ENCODE measurements at places on chromosomes 7 and 10. TPM values are rescaled to one million over a fixed set of nuclear protein-coding genes. Genes with fewer than 3 reads are reported as not detected.
A peak's percentile ranks its signal among the peaks of the same experiment; 100 is the strongest.

DNA sequence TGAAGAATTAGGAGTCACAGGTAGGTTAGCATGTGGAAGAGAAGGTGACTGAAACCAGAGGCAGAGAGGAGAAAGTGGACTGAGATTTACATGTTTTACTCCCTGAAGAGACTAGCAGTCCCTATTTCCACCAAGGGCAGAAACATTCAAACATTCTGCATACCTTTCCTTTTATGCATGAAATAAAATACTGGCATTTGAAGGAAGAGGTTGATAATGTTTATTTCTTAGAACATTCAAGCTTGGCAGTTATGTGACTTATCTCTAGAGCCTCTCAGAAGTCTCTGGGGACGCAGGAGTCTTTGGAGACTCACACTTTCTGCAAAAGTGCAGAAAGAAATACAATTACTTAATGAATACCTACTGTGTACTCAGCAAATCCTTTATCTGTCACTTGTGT, 507.1 kb upstream of the C7orf33 start:
- no peak for DNase-seq

DNA sequence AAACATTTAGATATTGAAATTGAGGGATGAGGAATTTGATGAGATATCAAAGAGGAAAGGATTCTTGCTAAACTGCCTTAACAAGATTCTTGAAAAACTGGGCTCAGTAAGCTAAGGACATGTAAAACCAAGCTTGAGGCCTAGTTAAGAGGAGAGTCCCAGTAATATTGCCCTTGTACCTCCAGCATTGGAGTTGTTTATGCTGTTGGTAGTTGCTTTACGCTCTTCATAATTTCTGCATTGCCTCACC, 156.1 kb upstream of the TRIM24 start:
- no peak for DNase-seq

GRCh38 chr10:131070856-131071255, 240.7 kb downstream of the TCERG1L start:
- DNase-seq: no peak

Gene TMEM248
- 41.4 TPM for total RNA-seq

GRCh38 chr7:136069840-136070529, 92.8 kb upstream of the MTPN start:
- DNase-seq: no peak

Gene SFRP5
- 8.7 TPM for total RNA-seq

Gene OR2A5
- not detected for total RNA-seq

- DNase-seq: peak; percentile 32
These were observed 135.8 kb downstream of the CAMK1D start for GRCh38 chr10:12484941-12485805.

DNA sequence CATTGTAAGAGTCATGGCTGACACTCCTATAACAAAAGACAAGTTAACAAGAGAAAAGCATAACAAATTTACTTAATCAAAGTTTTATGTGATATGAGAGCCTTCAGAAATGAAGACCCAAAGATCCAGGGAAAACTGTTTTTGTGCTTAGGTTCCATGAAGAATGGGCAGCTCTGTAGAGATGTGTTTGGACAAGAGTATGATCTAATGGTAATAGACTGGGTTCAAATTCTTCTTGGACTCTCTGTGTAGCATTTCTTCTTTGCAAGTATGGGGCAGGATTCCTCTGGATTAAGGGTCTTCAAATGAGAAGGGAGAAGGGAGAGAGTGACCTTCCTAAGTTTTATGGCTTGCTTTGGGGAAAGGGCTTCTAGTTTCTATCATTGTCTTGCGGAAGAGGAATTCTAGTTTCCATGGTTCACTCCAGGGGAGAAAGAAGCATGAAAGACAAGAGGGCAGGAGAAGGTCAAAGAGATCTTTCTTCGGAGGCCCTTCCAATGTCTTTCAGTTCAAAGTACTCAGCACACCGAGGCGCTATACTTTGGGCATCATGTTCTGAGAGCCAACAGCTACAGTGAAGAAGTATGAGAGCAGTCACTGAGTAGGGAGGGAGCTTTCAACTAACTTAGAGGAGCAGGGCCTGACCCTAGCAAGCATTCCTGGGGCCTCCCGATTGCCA, 15.4 kb downstream of the IFIT3 start:
- no peak for DNase-seq

DNA sequence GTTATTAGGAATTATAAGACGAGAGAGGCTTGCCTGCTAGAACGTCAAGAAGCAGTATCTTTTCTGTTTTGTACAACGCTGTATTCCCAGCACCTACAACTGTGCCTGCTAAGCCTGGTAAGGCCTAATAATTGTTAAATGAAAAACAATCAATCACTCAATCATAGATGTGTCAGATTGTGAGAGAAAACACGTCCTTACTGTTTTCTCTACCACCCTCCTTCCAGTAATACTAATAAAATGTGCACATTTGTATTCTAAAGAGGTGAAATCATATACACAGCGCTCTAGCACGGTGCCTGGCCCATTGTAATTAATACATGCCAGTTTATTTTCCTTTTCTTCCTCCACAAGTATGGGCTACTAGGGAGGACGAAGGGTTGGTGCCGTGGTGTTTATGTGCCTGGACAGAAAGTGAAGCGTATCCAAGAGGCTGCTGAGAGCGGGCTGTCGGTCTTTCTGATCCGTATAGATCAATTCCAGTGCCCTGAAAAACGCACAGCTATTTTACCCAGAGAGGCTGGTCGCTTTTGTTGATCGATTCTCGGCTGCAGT, 1.5 kb upstream of the AUTS2 start:
- no peak for DNase-seq

- DNase-seq: peak; percentile 46
These were observed 6.8 kb upstream of the MYOZ1 start for GRCh38 chr10:73647875-73648651.

DNA sequence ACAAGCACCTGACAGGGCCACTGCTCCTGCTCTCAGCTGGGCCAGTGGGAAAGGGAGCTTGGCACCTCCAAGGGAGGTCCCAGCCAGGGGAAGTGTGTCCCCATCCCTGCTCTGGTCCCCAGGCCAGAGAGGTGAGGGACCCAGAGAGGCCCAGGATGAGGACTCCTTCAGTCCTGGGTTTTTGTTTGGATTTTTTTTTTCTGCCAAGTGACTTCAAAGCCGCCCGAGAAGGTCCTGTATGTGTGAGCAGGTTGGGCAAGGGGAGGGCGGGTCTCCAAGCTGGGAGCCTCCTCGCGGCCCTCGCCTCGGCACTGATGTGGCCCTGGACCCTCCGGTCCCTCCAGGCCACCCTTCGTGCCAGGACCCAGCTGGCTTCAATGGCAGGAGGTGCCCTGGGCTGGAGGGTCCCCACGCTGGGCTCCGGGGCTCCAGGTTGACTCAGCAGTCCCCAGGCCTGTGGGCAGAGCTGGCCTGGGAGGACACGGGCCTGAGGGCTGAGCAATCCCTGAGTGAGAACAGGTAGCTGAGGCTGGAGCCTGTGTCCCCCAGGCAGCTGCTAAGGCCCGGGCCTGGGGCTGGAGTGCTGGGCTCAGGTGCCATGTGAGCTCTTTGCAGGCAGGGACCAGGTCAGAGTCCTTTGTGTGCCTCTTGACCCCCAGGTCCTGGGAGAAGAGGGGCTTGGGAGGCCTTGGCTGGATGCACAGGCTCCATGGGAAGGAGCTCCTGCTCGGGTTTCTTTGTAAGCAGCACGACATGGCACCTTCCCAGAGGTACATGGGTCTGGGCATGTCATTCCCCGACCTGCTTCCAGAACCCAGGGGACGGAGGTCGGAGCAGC, 140.6 kb downstream of the FAM53B start:
- DNase-seq: no peak

Gene WDR86
- total RNA-seq: 0.16 TPM

GRCh38 chr7:106944035-106944665, 79.1 kb downstream of the PIK3CG start:
- no peak for DNase-seq

- DNase-seq: no peak
These were observed 84.9 kb upstream of the PPP1R17 start for GRCh38 chr7:31602041-31602625.

DNA sequence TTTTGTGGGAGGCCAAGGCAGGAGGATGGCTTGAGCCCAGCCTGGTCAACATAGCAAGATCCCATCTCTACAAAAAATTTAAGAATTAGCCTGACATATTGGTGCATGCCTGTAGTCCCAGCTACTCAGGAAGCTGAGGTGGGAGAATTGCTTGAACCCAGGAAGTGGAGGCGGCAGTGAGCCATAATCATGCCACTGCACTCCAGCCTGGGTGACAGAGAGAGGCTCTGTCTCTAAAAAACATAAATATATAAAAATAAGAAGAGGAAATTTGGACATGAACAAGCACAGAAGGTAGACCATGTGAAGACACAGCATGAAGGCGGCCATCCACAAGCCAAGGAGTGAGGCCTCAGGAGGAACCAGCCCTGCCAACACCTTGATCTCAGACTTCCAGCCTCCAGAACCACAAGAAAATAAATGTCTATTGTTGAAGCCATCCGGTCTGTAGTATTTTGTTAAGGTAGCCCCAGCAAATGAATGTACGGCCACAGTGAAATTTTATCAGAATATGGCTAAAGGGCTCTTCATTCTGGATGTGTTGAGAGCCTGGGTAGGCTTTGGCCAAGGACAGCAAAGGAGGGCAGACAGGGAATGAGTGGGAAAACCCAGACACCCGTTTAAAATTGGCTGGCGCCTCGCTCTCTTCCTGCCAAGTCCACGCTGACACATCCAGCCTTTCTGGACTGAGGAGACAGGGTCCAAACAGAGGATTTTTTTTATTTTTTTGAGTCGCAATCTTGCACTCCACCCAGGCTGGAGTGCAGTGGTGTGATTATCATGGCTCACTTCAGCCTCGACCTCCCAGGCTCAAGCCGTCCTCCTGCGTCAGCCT, 12.9 kb upstream of the GRID2IP start:
- no peak for DNase-seq

Gene OR6V1
- total RNA-seq: not detected

GRCh38 chr7:104584620-104585019, 256.2 kb downstream of the LHFPL3 start:
- no peak for DNase-seq

Gene C10orf143
- 1.7 TPM for total RNA-seq

DNA sequence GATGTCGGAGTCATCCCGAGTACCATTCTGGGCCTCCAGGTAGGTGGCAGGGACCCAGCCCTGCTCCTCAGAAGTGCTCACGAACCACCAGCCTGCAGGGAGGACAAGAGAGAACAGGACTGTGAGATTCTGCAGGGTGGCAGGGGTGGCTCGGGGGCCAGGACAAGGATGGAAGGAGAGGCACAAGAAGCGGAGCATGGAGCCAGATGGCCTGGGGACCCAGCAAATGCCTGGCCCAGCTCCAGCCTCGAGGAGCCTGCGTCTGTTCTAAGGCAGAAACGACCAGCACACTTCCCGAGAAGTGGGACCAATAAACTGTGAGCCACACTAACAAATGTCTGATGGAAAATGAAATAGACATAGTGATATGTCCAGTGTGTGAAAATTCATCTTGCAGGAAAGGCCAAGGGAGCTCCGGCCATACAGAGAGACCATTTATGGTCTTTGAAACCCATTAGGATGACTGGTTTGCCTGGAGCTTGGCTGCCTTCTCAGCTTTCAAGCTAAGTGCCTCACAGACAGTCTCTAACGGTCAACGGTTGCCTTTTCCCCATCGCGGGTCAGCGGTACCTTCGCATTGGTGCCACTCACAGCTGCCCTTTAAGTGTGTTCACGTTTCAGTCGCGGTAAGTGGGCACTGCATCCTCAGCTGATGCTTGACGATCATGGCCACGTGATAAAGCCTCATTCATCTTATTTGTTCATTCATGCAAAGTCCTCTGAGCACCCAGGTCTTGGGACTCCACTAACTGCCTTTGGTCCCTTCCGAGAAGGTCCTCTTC, 133.8 kb downstream of the NEURL1 start:
- no peak for DNase-seq

Gene LRIT1
- total RNA-seq: not detected

Gene NPTX2
- total RNA-seq: 2.3 TPM

- DNase-seq: no peak
These were observed 10.8 kb downstream of the NKX6-2 start for GRCh38 chr10:132774902-132775863.

GRCh38 chr7:70097645-70098044, 499.4 kb downstream of the AUTS2 start:
- DNase-seq: no peak

GRCh38 chr7:1290026-1290678, 57.5 kb downstream of the UNCX start:
- no peak for DNase-seq

Gene ASZ1
- total RNA-seq: not detected

DNA sequence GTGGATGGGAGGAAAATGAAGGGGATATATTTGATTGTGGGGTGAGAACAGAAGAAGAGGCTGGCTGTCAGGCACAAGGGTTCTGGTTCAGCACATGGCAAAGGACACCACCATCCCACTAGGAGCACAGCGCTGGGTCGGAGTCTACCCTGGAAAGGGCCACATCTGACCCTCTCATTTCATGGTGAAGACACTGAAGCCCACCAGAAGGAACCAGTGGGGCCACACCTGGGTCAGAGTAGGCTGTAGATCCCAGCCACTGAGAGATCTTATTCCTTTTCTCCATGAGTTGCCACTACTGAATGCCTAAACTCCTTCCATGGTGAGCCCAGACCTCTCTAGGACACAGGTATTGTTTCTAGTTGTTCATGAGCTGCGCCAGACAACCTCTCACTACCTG, 25.8 kb downstream of the SFTPD start:
- DNase-seq: no peak

Gene DNAJC2
- 13.9 TPM for total RNA-seq

DNA sequence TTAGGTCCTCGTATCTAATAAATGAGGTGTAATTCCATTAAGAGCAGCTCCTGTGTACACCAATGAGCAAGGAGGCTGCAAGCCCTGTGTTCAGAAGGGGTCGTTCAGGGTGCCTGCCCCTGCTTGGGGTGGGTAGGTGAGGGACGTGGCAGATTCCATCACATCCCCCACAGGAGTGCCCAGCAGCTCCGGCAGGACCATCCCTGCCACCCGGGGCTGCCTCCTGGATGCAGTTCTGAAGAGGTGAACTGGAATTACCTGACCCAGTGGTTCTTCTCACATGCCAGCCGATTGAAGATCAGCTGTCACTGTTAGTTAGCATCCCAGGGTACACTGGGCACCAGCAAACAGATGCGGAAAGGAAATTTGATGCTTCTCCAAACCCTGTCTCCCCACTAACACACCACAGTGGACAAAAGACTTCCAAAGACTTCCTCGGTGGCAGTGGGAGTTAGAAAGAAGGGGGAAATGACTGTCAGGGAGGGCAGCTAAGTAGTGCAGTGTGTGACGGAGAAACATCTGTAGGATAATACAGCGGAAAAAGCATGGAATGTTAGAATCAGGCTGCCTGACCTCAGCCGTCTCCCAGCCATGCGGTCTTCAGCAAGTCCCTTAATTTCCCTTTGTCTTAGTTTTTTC, 313.6 kb upstream of the ZMIZ1 start:
- no peak for DNase-seq
